ENCODE measurements at places on chromosomes 13 and 19. TPM values are rescaled to one million over a fixed set of nuclear protein-coding genes. Genes with fewer than 3 reads are reported as not detected.

GRCh38 chr13:93559718-93560117 lies 333.1 kb downstream of the GPC6 start:
- no peaks in the 10 kb centered on the region for H3K27me3 ChIP-seq
- H3K27ac ChIP-seq, result no peak overlapping the region

DNA sequence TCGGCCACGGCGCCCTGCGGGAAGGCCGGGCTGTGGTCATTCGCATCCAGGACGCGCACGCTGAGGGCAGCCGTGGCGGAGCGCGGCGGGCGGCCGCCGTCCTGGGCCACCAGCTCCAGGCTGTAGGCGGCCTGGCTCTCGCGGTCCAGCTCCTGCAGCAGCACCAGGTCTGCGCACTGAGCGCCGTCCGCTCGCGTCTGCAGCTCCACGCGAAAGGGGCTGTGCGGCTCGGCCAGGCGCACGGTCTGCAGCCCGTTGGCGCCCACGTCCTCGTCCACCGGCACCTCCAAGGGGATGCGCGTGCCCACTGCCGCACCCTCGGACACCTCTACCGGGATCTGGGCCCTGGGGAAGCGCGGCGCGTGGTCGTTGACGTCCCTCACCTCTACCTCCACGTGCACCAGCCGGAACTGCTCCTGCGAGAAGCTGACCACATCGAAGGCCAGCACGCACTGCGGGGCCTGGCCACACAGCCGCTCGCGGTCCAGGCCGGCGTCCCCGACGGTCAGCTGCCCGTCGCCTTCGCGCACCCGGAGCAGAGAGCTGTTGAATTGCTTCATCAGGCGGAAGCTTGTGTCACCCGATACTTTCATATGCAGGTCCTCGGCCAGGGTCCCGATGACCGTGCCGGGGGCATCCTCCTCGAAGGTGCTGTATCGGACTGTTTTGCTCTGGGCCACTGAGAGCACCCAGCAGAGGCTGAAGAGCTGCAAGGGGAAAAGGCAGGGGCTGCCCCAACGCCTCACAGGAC lies 583 bp downstream of the PCDH8 start:
- H3K4me1 ChIP-seq, result no peaks in the 10 kb centered on the region
- DNase-seq, result no peak
- H3K27ac ChIP-seq, result peak overlapping the region; percentile 52
- peaks cover 55% of the 10 kb centered on the region for H3K27me3 ChIP-seq
- no peak overlapping the region for H3K4me3 ChIP-seq

- H3K36me3 ChIP-seq, result no peaks in the 10 kb centered on the region
- H3K27ac ChIP-seq, result no peak overlapping the region
- DNase-seq, result no peak
- H3K4me1 ChIP-seq, result no peaks in the 10 kb centered on the region
These were observed 16.1 kb downstream of the VSTM1 start for GRCh38 chr19:54047616-54048015.

DNA sequence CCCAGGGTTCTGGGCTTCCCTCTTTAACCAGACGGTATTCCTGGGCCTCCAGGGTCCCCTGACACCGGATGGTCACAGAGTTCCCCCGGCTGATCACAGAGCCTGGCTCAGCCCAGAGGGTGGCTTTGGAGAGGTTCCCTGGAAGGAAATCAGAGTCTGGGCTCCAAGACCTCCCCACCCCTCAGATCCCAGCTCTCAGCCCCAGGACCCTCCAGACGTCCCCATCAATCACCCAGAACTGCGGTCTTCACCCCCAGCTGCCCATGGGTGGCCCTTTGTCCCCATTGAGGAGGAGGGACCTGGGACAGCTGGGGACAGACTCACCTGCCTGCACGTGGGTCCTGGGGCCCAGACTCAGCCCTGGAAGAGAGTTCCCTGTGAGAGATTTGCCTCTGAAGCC lies 955 bp downstream of the LILRA5 start:
- DNase-seq, result no peak
- no peaks in the 10 kb centered on the region for H3K36me3 ChIP-seq
- no peak overlapping the region for H3K27ac ChIP-seq
- H3K4me3 ChIP-seq, result no peak overlapping the region

DNA sequence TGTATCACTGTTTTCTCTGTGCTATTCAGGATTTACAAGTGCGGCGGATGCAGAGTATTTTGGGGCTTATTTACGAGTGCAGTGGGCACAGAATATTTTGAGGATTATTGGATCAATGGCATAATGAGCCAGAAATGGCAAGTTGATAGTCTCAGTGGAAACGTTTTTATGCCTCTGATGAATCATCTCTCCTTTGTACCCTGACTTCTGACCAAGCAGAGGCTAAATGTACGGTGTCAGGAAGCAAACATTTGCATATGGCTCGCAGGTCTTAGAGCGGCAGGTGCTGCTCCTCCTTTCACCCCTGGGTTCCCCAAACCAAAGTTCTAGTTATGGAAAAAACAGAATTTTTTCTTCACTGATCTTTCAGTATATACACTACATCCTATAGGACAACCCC lies 94.5 kb downstream of the LIG4 start:
- no peak for DNase-seq
- H3K36me3 ChIP-seq, result no peaks in the 10 kb centered on the region
- H3K27me3 ChIP-seq, result peaks cover 1% of the 10 kb centered on the region
- no peak overlapping the region for H3K27ac ChIP-seq
- no peaks in the 10 kb centered on the region for H3K4me1 ChIP-seq

DNA sequence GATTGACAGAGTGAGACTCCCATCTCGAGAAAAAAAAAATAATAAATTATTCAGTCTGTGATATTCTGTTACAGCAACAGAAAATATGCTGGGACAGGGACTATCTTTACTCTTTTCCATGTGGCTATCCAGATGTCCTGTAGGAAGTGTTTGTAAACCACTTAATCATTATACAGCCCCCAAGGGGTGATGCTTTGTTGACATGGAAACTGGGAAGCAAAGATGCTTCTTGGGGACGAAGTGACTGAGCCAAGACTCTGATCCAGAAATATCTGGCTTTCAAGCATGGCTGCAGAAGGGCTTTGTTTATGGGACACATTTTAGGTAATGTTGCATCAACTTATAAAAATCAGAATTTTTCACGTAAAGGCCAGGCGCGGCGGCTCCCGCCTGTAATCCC lies 5.4 kb downstream of the ZNF8 start:
- DNase-seq, result no peak
- no peaks in the 10 kb centered on the region for H3K27me3 ChIP-seq
- no peak overlapping the region for H3K27ac ChIP-seq

DNA sequence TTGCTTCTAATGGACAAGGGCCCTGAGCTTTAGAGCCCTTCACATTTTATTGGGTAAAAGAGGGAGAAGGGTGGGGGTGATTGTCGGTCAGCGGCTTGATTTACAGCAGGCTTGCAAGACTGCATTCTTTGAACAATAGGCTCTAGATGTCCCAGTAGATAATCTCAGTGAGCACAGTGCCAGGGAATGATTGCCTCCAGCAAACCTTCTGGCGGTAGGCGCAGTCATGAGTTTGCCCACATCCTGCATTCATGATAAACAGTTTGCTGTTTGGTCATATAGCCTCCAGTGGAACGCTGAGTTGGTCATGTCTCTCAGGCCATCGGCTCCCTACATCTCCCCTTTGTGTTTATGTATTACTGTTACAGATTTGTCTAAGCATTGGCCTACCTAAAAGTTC lies 12.6 kb downstream of the ZNF528 start:
- H3K4me1 ChIP-seq, result no peaks in the 10 kb centered on the region
- DNase-seq, result no peak
- H3K36me3 ChIP-seq, result peaks cover 11% of the 10 kb centered on the region
- no peak overlapping the region for H3K27ac ChIP-seq
- H3K27me3 ChIP-seq, result no peaks in the 10 kb centered on the region

DNA sequence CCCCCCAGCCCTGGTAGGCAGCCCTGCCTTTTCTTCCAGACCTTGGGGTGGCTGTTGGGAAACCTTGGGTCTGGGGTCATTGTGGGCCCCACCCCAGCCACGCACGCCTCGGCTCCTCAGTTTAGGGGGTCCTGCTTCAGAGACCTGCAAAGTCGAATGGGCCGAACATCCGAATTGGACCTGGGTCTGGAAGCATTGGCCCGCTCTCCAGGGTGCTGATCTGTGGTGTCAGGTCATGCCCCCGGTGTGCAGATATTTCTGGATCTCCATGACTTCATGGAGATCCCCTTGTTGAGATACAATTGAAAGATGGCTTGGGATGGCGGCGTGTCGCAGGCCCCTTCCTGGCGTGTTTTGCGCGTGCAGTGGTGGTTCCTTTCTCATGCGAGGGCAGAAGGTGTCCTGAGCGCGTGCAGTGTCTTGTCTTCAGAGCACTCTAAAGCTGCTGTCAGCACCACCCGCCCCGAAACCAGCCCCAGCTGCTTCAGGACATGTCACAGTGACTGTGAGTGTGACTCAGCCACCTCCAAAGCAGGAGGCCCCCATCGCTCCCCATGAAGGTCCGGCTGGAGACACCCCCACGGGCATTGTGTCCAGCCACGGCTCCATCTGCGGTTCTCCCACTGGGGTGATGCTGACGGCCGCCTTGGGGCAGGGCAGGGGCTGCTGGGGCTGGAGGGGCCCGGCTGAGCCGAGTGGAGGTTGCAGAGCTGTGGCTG lies 112.7 kb downstream of the KDM4B start:
- no peaks in the 10 kb centered on the region for H3K4me1 ChIP-seq
- DNase-seq, result no peak
- no peak overlapping the region for H3K27ac ChIP-seq

- H3K36me3 ChIP-seq, result peaks cover 1% of the 10 kb centered on the region
- DNase-seq, result no peak
- H3K27ac ChIP-seq, result no peak overlapping the region
These were observed 106.9 kb upstream of the UBL3 start for GRCh38 chr13:29957320-29957719.

DNA sequence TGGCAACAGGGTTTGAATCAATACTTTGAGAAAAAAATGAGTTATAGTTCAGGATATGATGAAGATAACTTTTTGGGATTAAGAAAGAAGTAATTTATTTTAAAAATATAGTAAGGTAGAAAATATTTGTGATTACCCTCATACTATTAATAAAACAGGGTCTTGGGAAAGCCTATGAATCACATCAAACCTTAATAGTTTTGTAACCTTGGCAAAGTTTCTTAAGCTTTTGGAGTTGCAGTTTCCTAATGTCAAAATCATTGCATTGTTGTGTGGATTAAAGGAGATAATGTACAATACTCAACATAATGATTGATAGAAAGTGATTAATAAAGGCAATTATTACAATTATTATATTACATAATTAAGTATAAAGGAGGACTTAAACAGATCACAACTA lies 149.0 kb downstream of the LMO7 start:
- H3K4me1 ChIP-seq, result no peaks in the 10 kb centered on the region
- no peaks in the 10 kb centered on the region for H3K36me3 ChIP-seq
- no peak overlapping the region for H3K4me3 ChIP-seq
- no peaks in the 10 kb centered on the region for H3K27me3 ChIP-seq
- H3K27ac ChIP-seq, result no peak overlapping the region
- no peak for DNase-seq

GRCh38 chr13:112686364-112686763 lies 3.5 kb upstream of the ATP11A start:
- no peak overlapping the region for H3K27ac ChIP-seq
- no peak overlapping the region for H3K4me3 ChIP-seq
- peaks cover 2% of the 10 kb centered on the region for H3K27me3 ChIP-seq

DNA sequence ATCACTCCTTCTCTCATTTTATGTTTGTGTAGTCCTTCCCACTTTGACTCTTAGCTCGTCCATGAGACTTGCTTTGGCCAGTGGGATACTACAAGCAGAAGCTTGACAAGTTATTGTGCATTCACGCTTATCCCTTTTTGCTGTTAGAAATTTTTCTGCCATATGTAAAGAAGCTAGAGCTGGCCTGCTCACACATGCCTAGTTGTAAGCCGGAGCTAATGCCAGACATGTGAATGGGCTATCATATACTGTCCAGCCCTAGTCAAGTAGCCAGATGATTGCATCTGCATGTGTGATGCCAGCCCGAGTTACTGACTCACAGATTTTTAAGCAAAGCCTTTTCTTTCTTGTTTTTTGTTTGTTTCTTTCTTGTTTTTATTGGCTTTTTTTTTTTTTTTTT lies 460.7 kb downstream of the TDRD3 start:
- H3K4me3 ChIP-seq, result no peak overlapping the region
- no peak for DNase-seq
- no peaks in the 10 kb centered on the region for H3K4me1 ChIP-seq
- H3K27ac ChIP-seq, result no peak overlapping the region

DNA sequence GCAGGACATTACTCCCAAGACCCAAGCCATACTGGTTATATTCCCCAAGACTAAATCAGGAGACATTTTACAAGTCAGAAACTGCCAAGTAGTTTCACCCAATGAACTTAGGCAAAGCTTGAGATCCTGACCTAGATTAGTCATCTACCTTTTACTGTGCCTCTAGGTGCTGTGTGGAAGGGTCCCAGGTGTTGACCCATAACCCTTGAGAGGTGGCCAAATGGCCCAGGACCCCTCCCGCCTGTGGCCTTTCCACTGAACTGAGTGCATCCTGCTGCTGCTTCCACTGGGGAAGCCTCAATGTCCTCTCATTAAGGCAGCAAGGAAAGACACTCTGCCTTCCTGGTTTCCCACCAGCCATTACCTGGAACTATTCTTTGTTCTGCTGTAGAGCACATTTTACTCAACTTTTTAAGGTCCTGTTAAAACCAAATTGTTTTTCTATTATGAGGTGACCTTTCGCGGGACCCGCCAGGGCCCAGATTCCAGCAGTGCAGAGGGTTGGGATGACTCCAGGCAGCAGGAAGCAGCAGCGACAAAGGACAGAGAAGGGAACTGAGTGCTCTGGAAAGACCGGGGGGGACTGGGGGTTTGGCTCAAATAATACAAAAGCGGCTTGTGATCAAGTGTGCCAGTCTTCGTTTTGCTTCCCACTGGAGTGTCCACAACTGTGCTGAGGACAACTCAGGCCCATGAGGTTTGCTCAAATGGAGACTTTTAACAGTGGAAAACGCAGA lies 27.1 kb downstream of the ANKRD10 start:
- H3K27me3 ChIP-seq, result no peaks in the 10 kb centered on the region
- H3K36me3 ChIP-seq, result peaks cover 18% of the 10 kb centered on the region
- peak overlapping the region; percentile 33 for H3K27ac ChIP-seq
- no peak overlapping the region for H3K4me3 ChIP-seq
- DNase-seq, result no peak

GRCh38 chr19:3194106-3195087 lies 8.7 kb downstream of the NCLN start:
- H3K27ac ChIP-seq, result no peak overlapping the region
- no peak for DNase-seq
- H3K4me3 ChIP-seq, result no peak overlapping the region
- H3K36me3 ChIP-seq, result peaks cover 6% of the 10 kb centered on the region
- H3K4me1 ChIP-seq, result no peaks in the 10 kb centered on the region
- no peaks in the 10 kb centered on the region for H3K27me3 ChIP-seq

GRCh38 chr13:32951580-32951979 lies 64.6 kb upstream of the KL start:
- no peak for DNase-seq
- no peaks in the 10 kb centered on the region for H3K4me1 ChIP-seq
- no peaks in the 10 kb centered on the region for H3K36me3 ChIP-seq
- H3K27me3 ChIP-seq, result peaks cover 10% of the 10 kb centered on the region
- H3K27ac ChIP-seq, result no peak overlapping the region

The CYP4F12 gene
- total RNA-seq, result not detected

The DBP gene
- total RNA-seq, result 9.1 TPM

The CD33 gene
- 6.3 TPM for total RNA-seq

The PSPC1 gene
- 82.0 TPM for total RNA-seq

The USE1 gene
- total RNA-seq, result 34.6 TPM

The LONP1 gene
- 186 TPM for total RNA-seq

The ZNF471 gene
- total RNA-seq, result 0.05 TPM

The CACNG8 gene
- total RNA-seq, result not detected

The IGFL1 gene
- not detected for total RNA-seq

The C13orf46 gene
- total RNA-seq, result 0.91 TPM

The CILP2 gene
- 0.26 TPM for total RNA-seq

The BEST2 gene
- total RNA-seq, result 0.12 TPM
